ENCODE measurements at places on chromosomes 7 and 10. TPM values are rescaled to one million over a fixed set of nuclear protein-coding genes. Genes with fewer than 3 reads are reported as not detected.

DNA sequence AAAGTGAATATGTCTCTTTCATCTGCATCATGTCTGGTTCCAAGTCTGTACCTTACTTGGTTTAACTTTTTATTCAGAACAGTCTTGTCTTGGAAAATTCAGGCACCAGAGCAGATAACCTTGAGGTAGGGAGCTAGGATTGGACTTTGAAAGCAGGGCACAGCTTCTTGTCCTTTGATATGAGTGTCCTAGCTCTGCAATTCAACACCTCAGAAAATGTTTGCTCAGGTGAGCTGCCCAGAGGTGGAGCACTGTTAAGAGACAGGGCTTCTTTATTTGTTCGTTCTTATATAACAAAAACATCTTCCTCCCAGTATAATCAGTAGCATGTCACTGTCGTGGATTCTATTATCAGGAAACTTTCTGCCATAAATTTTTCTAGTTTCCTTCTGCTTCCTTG lies 118.3 kb downstream of the LRRC4 start:
- no peaks in the 10 kb centered on the region for H3K36me3 ChIP-seq
- no peak for DNase-seq
- H3K27ac ChIP-seq = no peak overlapping the region
- H3K4me3 ChIP-seq = no peak overlapping the region
- H3K4me1 ChIP-seq = peaks cover 8% of the 10 kb centered on the region
- H3K27me3 ChIP-seq = no peaks in the 10 kb centered on the region

DNA sequence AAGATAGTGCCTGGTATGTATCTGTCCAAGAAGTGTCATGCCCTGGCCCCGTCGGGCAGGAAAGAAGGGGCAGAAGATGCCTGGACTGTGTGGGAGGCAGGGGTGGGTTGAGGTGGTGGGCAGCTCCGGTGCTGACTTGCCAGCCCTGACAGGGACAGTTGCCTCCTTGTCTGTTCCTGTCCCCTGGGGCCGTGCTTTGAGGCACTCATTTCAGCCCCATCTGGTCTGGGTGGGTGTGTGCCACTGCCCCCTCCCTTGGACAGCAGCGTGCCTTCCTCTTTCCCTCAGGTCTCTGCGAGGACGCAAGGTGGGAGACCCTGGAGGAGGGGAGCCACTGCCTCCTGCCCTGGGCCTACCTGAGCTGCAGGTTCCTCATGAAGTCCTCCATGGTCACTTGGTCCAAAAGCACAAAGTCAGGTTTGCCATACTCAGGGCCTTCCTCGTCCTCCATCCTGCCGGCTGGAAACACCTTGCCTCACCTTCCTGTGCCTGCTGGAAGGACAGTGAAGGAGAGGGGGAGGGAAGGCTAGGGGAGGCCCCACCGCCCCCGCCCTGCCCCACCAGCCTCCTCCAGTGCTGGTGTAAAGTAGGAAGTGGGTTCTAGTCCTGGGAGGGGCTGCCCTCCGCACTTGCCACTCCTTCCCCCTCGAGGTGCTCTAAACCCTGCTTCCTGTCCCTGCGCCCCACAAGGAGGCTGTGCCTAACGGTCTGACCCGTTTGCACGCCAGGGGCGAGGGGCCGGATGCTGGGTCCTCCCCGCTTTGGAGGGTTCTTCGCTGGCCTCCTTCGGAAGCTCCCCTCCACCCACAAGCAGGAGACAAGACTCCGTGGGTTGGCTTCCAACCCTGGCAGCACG lies at the start of gene MYO1G:
Gene MYO1G (minus strand): TSS at position 505 of the 856 bp plus-strand sequence. CDS start 54 bp downstream, at position 451.
- H3K4me1 ChIP-seq = no peaks in the 10 kb centered on the region
- DNase-seq = no peak
- peak within 1 kb of the TSS; percentile 18 for H3K4me3 ChIP-seq

Gene BAMBI
- 3.1 TPM for total RNA-seq

GRCh38 chr7:3067193-3067592 lies 23.5 kb upstream of the CARD11 start:
- DNase-seq = no peak
- no peaks in the 10 kb centered on the region for H3K4me1 ChIP-seq
- no peak overlapping the region for H3K4me3 ChIP-seq

Gene MYL7
- 0.94 TPM for total RNA-seq

- H3K4me3 ChIP-seq = no peak overlapping the region
- H3K27me3 ChIP-seq = no peaks in the 10 kb centered on the region
- no peaks in the 10 kb centered on the region for H3K4me1 ChIP-seq
- H3K27ac ChIP-seq = no peak overlapping the region
- no peak for DNase-seq
Measured at GRCh38 chr10:70324339-70324861, 40.6 kb upstream of the NPFFR1 start.

Gene COBL
- 17.1 TPM for total RNA-seq

DNA sequence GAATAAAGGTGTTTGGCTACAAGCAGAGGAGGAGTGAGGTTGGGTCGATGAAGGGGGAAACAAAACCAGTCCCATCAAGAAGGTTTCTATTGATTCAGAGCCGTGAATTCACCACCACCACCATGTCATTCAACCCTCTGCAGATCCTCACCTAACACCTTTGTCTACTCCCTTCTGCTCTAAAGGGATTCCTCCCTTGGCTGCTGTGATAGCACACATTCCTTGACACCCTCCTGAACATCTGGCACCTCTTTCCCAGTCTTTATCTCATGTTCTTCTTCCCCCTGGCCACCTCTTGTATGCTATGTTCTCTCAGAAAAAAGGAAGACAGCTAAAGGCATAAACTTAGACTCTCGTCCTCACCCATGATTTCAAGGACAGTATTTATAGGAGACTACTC lies 318.0 kb downstream of the GPAM start:
- no peak overlapping the region for H3K4me3 ChIP-seq
- H3K36me3 ChIP-seq = no peaks in the 10 kb centered on the region
- no peaks in the 10 kb centered on the region for H3K27me3 ChIP-seq
- no peak for DNase-seq
- H3K27ac ChIP-seq = no peak overlapping the region
- H3K4me1 ChIP-seq = no peaks in the 10 kb centered on the region

DNA sequence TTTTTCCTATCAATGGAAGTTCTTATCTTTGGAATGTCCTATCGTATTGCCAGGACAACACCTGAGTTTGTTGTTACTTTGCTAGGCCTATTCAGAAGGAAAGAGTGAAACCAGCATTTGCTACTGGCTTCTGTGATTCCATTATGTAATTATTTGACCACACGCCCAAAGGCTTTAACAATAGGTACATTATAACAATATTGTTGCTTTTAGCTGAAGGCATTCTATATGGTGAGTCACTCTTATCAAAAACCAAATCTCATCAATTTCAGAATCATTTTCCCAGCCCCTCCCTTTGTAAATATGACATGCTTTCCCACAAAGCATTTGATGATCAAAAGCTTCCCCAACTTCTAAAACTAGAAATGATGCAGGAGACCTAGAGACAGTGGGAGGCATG lies 294.4 kb upstream of the NEBL start:
- no peaks in the 10 kb centered on the region for H3K27me3 ChIP-seq
- H3K4me1 ChIP-seq = no peaks in the 10 kb centered on the region
- no peak overlapping the region for H3K27ac ChIP-seq
- no peak for DNase-seq
- H3K36me3 ChIP-seq = no peaks in the 10 kb centered on the region

GRCh38 chr7:96380111-96380512 lies 58.2 kb upstream of the SLC25A13 start:
- DNase-seq = no peak
- no peak overlapping the region for H3K27ac ChIP-seq
- no peak overlapping the region for H3K4me3 ChIP-seq
- no peaks in the 10 kb centered on the region for H3K36me3 ChIP-seq

- no peak overlapping the region for H3K27ac ChIP-seq
- H3K36me3 ChIP-seq = no peaks in the 10 kb centered on the region
- DNase-seq = no peak
Measured at GRCh38 chr10:125982260-125982948, 86.0 kb downstream of the FANK1 start.

Gene TUBB8
- total RNA-seq = not detected

DNA sequence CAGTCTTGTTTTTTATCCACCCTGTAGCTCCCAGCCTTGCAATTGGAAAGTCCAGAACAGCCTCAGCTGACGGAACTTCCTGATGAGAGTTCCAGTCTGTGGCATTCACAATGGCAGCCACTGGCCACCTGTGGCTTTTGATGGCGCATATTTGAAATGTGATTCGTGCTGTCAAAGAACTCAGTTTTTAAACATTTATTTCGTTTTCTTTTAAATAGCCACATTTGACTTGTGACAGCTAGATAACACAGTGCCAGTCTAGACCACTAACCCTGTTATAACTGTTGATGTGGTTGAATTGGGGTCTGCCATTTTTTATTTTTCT lies 97.3 kb downstream of the INPP5A start:
- DNase-seq = no peak
- H3K4me1 ChIP-seq = peaks cover 11% of the 10 kb centered on the region
- H3K36me3 ChIP-seq = no peaks in the 10 kb centered on the region

Gene NFE2L3
- 10.3 TPM for total RNA-seq

- no peaks in the 10 kb centered on the region for H3K4me1 ChIP-seq
- DNase-seq = no peak
- no peak overlapping the region for H3K27ac ChIP-seq
- H3K4me3 ChIP-seq = no peak overlapping the region
Measured at GRCh38 chr7:79610313-79610712, 156.8 kb upstream of the MAGI2 start.

GRCh38 chr10:30387646-30388243 lies 38.7 kb upstream of the MTPAP start:
- H3K4me3 ChIP-seq = no peak overlapping the region
- no peaks in the 10 kb centered on the region for H3K27me3 ChIP-seq
- no peaks in the 10 kb centered on the region for H3K36me3 ChIP-seq

Gene KIAA1549
- total RNA-seq = 7.4 TPM

DNA sequence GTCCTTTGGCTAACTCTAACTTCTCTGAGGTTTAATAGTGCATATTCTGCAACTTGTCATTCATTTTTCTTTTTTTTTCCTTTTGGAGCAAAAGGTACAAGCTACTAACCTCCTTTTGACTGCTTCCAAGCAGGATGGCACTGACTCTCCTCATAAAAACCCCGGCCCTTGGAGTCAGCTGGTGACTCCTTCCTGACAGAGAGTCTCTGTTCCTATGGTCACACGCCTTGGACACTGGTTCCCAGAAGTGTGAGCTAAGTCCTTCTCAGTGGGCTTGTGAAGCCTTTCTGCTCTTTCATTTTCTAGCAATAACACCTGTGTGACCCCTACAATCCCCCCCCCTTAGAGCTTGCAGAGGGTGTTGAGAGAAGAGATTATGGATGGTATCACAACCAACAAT lies 21.7 kb downstream of the DOCK4 start:
- DNase-seq = no peak
- no peak overlapping the region for H3K27ac ChIP-seq
- H3K4me1 ChIP-seq = no peaks in the 10 kb centered on the region

Gene GRID2IP
- 0.76 TPM for total RNA-seq

Gene SPDYE2B
- not detected for total RNA-seq

GRCh38 chr7:15831606-15832005 lies 145.1 kb upstream of the MEOX2 start:
- no peak overlapping the region for H3K4me3 ChIP-seq
- no peaks in the 10 kb centered on the region for H3K36me3 ChIP-seq
- no peaks in the 10 kb centered on the region for H3K27me3 ChIP-seq
- H3K27ac ChIP-seq = no peak overlapping the region

DNA sequence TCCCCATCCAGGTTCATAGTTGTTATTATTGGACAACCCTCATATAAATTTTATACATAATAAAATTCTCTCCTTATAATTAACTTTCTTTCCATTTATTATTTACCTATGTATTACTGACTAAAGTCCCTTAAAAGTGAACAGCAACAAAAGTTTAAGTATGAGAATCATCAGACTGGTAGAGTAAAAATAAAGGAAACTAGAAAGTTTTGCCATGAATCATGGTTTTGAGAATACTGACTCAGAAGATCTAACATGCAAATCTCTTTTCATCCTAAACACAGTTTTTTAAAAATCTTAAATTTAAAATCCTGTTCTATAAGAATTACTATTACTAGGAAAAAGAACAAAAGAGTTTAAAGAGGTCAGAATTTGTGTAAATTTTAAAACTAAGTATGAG lies 32.1 kb downstream of the HERC4 start:
- no peak for DNase-seq
- H3K27ac ChIP-seq = no peak overlapping the region
- no peaks in the 10 kb centered on the region for H3K27me3 ChIP-seq
- no peaks in the 10 kb centered on the region for H3K36me3 ChIP-seq
- no peak overlapping the region for H3K4me3 ChIP-seq

Gene HMX2
- total RNA-seq = not detected

Gene HMX3
- 0.29 TPM for total RNA-seq

Gene EGR2
- 2.7 TPM for total RNA-seq

DNA sequence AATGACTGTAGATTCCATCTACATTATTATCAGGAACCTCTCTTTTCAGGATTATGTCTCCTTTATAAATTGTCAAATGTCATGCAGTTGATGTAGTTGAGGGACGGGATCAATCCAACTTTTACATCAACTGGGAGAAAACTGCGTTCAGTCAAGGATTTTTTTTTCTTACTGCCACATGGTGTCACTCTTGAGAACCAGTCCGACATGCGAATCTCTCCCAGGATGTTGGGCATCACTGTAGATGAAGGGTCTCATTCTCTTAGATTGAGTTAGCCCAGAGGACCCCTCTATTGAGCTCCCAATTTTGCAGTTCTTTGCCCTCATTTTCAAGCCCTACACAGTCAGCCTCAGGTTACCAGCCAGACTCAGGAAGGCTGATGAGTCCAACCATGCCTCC lies 120.3 kb upstream of the PTPRZ1 start:
- no peak overlapping the region for H3K4me3 ChIP-seq
- no peaks in the 10 kb centered on the region for H3K36me3 ChIP-seq

- no peaks in the 10 kb centered on the region for H3K27me3 ChIP-seq
- peaks cover 4% of the 10 kb centered on the region for H3K36me3 ChIP-seq
- no peak for DNase-seq
- no peak overlapping the region for H3K27ac ChIP-seq
- H3K4me3 ChIP-seq = no peak overlapping the region
Measured at GRCh38 chr7:158766570-158767281, 62.1 kb upstream of the NCAPG2 start.

Gene CYP26A1
- total RNA-seq = not detected

Gene COL26A1
- 0.37 TPM for total RNA-seq

DNA sequence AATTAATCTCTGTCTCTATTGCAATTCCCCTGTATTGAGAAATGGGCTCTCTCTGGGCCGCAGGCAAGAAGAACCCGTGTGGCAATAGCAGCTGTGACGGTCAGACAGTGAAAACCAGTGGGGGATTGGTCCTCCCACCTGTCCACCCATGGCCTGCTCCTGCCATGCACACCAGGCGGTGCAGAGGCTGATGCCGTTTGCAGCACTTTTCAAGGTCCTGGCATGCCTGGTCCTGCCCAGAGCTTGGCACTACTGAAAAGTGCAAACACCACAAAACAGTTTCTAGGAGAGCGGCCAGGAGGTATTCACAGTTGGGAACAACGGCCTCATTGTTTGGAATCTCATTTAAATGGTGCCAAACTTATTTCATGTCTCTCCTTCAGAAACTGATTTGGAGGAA lies 41.5 kb downstream of the PSPH start:
- no peak overlapping the region for H3K4me3 ChIP-seq
- no peaks in the 10 kb centered on the region for H3K27me3 ChIP-seq
- H3K27ac ChIP-seq = peak overlapping the region; percentile 59
- peak; percentile 80 for DNase-seq

GRCh38 chr10:132371641-132372081 lies 25.3 kb upstream of the PWWP2B start:
- H3K27me3 ChIP-seq = no peaks in the 10 kb centered on the region
- H3K4me1 ChIP-seq = no peaks in the 10 kb centered on the region
- DNase-seq = no peak
- no peak overlapping the region for H3K27ac ChIP-seq

Gene MKX
- total RNA-seq = 0.05 TPM

- H3K27me3 ChIP-seq = no peaks in the 10 kb centered on the region
- H3K4me1 ChIP-seq = no peaks in the 10 kb centered on the region
- no peaks in the 10 kb centered on the region for H3K36me3 ChIP-seq
- H3K27ac ChIP-seq = peak overlapping the region; percentile 53
Measured at GRCh38 chr10:22849077-22849805, 78.6 kb upstream of the ARMC3 start.

Measured in pancreas (tissue), 10 donors.